Fibroblast of mammary gland (primary cell): ENCODE measurements at places on chromosomes 6 and 20.

DNA sequence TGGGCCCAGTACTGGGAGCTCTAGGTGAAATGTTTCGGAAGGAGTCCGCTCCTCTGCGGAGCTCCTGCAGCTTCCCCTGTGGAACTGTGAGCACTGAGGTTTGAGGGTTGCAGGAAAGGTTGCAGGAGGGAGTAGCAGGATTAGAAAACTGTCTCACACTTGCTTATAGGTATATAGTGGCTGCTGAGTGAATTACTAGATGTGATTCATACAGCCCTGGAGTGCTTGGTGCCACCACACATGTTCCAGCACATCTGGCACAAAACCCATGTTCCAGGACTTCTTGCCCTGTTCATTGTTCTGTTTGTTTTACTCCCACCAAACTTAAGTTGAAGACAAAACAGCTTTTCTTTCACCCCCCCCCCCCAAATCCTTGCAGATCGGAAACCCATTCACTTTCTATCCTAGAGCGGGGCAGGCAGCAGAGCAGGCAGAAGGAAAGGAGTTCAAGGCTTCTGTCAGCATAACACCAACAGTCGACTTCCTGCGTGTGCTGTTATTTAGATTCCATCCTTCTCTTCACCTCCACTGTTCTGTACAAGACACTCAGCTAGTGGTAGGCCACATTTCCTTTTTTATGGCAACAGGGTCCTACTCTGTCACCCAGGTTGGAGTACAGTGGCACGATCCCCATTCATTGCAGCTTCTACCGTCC lies 669 bp upstream of the PEX6 start:
- peak; percentile 62 for DNase-seq

DNA sequence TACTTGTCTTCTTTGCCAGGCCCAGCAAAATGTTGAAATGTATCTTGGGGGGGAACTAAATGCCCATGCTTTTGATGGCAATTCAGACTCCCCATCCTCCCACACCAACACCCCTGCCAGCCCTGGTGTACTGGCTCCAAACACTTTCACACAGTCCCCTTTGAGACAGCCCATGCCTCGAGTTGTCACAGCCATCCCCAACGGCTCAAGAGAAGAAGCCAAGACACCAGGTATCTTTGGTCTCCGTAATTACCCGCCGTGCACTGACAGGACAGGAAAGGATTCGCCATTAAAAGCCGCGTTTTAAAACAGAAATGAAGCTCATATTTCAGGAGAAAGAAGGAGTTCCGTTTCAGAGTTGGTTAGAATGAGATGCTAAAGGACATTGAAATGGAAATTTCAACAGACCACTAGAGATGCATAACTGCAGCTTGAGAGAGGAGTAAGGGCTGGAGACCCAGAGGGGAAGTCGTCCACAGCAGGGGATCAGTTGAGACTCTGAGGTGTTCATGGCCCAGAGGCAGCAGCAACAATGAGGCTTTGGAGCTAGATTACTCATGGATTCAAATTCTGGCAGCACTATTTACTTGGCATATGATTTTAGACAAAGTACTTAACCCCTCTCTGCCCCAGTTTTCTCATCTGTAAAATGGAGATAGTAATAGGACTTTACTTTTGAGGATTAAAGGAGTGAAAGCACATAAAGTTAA lies 63.5 kb upstream of the ADGRF1 start:
- DNase-seq = no peak

GRCh38 chr6:144064402-144065212 lies 30.8 kb downstream of the SF3B5 start:
- no peak for DNase-seq

DNA sequence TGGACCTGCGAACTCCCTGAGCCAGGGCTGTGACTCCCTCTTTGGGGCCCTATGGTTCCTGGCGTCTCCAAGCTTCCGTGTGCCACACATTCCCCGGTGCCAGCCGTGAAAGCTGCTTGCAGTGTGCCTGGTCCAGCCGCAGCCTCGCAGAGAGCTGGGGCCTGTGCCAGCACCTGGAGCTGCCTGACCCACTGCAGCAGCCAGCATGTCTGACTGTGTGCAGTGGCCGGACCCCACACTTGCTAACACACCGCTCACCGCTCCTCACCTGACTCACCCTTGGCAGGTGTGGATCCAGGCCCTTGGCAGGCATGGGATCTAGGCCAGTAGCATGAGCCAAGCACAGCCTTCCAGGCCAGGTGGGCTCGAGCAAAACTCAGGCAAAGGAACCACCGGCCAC lies 227.5 kb downstream of the OTOR start:
- no peak for DNase-seq

DNA sequence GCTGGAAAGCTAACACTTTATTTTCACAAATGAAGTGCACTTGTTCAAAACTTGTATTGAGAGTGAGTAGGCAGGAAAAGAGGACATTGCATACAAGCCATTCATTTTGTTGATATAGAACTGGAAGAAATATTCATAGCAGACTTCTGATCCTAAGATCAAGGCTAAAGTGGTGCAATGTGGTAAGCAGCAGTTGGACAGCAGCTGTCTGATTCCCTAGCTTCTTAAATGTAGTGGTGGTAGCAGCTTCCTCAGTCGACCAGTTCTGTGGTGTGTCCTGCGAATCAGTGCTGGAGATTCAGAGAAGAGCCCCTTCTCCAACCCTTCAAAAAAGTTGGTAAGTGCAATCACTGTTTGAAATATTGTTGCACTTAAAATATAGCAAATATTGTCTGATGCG lies 281.7 kb upstream of the GJE1 start:
- DNase-seq = no peak

DNA sequence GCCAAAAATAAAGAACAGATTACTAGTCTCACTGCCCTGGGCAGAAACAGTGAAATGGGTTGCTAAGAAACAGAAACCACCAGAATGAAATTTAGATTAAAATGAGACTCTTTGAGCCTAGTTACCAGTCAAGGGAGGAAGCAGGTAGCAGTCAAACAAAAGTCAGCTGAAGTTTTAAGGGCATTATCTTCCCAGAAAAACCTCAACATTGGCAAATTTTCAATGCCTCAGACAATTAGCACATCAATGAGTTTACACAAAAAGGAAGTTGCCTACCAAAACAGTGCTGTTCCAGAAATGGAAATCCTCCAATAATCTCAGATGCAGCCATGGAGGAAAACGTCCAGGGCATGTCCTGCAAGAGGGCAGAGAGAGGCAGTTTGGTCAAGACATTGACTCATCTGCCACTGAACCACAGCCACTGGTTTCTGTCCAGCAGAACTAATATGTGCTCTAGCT lies 399.7 kb upstream of the ADGRB3 start:
- DNase-seq = peak; percentile 38

DNA sequence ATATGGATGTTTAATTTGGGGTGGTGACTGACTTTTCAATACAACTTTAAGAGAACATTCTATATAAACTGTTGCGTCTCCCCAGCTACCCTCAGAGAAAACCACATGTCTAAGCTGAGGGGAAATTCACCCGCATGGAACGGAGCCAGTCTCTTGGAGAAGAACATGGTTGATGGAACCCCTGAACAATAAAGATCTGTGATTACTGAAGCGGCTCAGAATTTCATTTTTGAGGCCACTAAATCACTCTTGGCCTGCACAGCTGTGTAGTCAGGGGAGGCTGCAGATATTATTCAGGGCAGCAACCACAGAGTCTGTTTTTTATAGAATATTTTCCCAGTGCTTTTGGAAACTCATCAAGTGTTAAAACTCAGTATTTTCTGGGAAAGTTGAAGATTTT lies 73.8 kb downstream of the EYA4 start:
- DNase-seq = no peak

- peak; percentile 52 for DNase-seq
These were observed at the start of gene PABPC1L for GRCh38 chr20:44909872-44910689. PABPC1L (plus strand) TSS chr20:44910060; CDS start chr20:44910144, 84 bp downstream.
